Fibroblast of villous mesenchyme (primary cell): ENCODE measurements at places on chromosomes 5 and 9. TPM values are rescaled to one million over a fixed set of nuclear protein-coding genes. Genes with fewer than 3 reads are reported as not detected.
A peak's percentile ranks its signal among the peaks of the same experiment; 100 is the strongest.

GRCh38 chr5:69368458-69369339 lies 621 bp downstream of the AK6 start:
- DNase-seq: peak; percentile 58

ANKRD18A gene
- total RNA-seq: under 0.01 TPM in 1 of 2 replicates, not detected in the other

GRCh38 chr9:16514131-16514530 lies 356.3 kb downstream of the BNC2 start:
- DNase-seq: no peak

DNA sequence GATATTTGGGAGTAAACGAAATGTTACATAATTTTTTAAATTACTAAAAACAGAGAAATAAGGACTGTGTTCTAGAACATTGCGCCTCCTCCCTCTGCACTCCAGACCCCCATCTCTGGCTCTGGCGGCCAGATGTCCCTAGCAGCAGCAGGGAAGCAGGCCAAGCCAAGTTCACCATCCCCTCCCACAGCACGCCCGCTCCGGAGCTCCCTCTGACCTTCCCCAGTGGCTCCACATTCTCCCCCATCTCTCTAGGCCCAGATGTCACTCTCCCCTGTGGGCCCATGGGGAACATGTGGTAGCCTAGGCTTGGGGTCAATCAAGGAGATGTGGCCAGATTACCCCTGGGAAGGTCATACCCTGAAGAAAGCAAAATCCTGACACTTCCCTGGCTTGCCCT lies 6.3 kb upstream of the WNK2 start:
- peak; percentile 33 for DNase-seq

DNA sequence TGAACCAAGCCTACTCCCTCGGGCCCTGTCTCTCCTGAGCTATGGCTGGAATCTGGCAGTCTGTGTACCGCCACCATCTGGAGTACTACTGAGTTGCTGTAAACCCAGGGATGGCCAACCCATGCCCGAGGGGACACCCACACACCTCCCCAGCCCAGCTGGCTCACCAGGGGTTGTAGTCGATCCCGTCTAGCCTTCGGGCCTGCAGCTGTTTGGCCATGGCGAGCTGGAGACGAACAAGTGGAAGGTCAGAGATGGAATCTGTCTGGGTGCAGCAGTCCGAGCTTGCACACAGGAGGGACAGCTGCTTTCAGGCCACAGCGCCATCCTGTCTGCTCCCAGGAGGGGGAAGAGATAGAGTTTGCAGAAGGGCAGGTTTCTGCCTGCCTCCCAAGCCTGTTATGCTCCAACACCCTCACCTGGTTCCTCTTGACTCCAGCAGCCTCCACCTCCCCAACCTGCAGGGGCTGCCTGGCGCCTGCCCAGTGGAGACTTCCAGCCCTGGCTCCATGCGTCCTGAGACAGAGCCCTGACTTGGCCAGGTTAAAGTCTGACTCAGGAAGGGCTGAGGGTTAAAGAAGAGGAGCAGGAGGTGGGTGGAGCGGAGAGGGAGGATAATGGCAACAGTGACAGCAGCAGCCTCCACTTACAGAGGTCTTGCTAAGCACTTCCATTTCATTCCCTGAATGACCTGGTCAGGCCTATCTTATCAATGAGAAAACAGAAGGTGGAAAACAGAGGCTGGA lies 15.8 kb upstream of the SPOUT1 start:
- no peak for DNase-seq

CNTNAP3 gene
- 0.64 TPM in 1 of 2 replicates, not detected in the other for total RNA-seq

POU5F2 gene
- total RNA-seq: 1.3 and 2.2 TPM in 2 replicates

AUH gene
- total RNA-seq: 13.2 and 13.4 TPM in 2 replicates

GRIA1 gene
- 8.1 and 22.5 TPM in 2 replicates for total RNA-seq

TOPORS gene
- total RNA-seq: 25.1 and 44.5 TPM in 2 replicates

GRCh38 chr5:38551030-38552017 lies 5.1 kb downstream of the LIFR start:
- peak; percentile 69 for DNase-seq

- peak; percentile 90 for DNase-seq
These were observed 180.1 kb upstream of the ELL2 start for GRCh38 chr5:96141749-96142148.

GRCh38 chr9:4096121-4096520 lies 203.7 kb downstream of the GLIS3 start:
- peak; percentile 67 for DNase-seq

DNA sequence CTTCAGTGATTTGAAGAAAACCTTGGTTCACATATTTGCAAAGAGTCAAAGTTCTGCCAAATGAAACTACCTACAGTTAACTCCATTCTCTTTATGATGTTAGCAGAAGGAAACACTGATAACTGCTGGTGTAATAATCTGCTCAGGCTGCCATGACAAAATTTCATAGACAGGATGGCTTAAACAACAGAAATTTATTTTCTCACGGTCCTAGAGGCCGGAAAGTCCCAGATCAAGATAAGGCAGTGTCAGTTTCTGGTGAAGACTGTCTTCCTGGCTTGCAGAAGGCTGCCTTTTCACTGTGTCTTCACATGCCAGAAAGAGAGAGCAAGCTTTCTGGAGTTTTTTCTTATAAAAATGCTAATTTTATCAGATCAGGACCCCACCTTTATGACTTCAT lies 102.4 kb upstream of the PARP8 start:
- no peak for DNase-seq

DNA sequence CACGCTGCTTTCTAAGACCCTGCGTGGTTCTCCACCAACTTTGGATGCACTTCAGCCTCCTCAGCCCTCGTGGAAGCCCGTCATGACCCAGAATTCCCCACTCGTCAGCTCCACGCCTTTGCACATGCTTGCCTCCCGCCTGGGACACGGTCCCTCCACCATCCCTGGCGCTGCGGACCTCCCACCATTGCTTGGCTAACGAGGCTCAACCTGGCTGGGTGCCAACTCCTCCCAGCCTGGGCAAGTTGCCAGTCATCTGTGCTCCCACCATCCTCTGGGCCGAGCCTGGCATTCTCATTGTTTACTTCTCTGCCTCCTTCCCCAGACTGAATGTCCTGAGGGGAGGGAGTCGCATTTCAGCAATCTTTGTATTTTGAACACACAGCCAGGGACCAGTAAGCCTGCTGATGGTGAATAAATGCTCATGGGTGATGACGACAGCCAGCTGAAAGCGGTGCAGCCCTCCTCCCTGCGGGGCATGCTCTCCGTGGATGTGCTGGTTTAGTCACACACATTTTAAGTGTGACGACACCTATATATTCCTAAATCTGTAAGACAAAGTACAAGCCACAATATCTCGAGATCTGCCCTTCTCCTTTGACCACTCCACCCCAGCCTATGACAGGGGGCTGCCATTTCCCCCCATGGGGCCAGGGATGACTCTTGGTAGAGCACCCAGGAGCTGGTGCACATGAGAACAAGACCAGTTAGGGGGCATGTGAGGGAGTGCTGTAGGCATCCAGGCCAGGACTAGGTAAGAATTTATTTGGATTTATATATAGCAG lies 37.6 kb downstream of the ANKRD33B start:
- DNase-seq: peak; percentile 93

PCDHGA12 gene
- 15.5 and 18.7 TPM in 2 replicates for total RNA-seq

GRCh38 chr5:7925961-7926695 lies 57.2 kb downstream of the MTRR start:
- peak; percentile 41 for DNase-seq

GRCh38 chr5:34687269-34688011 lies 31.3 kb downstream of the RAI14 start:
- DNase-seq: peak; percentile 93

- DNase-seq: no peak
These were observed 40.8 kb downstream of the CSF1R start for GRCh38 chr5:150045549-150045948.

FBXL7 gene
- total RNA-seq: 10.6 and 11.2 TPM in 2 replicates

DPP7 gene
- 41.5 and 44.8 TPM in 2 replicates for total RNA-seq

DNA sequence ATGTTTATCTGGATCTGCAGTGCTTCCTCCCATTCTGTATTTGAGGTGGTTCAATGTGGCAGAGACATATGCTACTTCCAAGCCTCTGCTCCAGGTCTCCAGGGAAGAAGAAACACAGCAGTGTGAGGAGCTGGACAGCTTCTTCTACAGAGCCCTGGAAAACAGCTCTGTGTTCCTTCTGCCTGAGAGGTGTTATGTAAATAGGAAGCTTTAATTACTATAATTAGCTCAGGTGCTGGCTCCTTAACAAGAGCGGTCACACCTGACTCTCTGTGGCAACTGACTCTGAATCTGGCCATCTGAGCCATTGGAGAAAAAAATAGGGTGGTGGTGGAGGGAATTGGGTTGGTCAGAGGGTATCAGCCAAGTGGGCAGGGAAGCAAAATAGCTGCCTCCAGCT lies 332.4 kb upstream of the BRINP1 start:
- no peak for DNase-seq

EIF4E1B gene
- total RNA-seq: not detected in 2 replicates

DNA sequence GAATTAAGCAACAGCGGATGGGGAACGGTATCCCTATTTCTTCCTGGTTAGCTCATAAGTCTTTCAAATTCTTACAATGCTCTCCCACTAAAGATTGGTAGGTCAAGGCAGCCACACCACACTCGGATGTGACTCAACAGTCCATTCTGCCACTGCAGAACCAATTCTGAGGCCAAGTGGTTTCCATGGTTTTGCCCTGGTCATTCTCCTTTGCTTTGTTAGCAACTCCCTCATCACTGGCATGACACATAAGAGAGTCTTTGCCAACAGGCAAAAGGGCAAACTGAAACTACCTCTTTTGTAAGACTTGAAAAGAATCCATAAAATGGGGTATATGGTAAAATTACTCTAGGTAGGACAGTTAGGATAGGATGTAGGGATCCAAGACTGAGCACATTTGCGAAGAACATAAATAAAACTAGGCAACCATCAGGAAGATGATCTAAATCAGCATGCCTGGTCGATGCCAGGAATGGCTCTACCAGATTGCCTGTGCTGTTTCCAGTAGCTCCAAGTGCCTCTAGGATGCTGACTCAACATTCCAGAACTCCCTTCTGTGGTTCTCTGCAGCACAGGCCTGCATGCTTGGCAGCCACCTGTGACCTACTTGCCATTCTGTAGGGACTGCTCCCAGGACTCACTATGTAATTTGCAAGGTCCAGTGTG lies 105.4 kb downstream of the DCP2 start:
- peak; percentile 44 for DNase-seq

MACIR gene
- 12.9 and 31.5 TPM in 2 replicates for total RNA-seq

DND1 gene
- total RNA-seq: 0.32 TPM in 1 of 2 replicates, not detected in the other

- DNase-seq: no peak
These were observed 162.5 kb upstream of the TLE4 start for GRCh38 chr9:79409182-79409823.

CDX1 gene
- under 0.01 and 0.64 TPM in 2 replicates for total RNA-seq

PCDHGB5 gene
- total RNA-seq: 23.2 and 25.0 TPM in 2 replicates

ADGRV1 gene
- under 0.01 and 0.43 TPM in 2 replicates for total RNA-seq

DNA sequence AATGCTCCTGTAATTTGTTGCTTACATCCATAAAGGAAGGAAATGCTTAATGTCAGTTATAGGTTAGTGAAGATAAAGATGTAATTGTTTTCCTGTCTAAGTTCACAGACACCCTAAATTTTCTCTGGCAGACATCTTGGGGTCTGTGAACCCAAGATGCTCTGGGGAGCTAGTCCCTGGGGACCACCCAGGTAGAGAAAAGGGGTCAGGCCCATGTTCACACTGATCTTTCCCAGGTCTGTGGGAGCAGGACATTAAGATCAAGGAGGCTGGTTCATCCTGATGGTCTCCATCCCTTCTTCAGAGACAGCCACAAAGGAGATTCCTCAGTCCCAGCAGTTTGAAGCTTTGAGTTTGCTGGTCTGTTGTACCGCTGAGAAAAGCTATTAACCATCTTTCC lies 267.5 kb downstream of the ARHGAP26 start:
- DNase-seq: no peak

DNA sequence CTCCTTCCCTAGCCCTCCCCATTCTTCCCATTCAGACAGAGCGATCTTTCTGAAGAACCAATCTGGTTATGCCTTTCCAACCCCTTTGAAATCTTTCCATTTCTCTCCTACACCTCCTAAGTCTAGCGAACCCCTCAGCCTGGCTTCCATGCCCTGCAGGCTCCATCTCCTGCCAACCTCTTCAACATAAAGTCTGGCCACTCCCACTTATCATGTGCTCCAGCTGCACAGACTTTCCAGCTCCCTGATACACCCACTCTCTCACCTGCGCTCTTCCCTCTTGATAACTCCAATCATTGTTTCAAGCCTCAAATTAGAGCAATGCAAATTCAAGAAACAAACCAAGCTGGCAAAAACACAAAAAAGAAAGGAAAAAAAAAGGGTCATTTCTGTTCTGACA lies 3.8 kb upstream of the ORM1 start:
- DNase-seq: no peak

GRCh38 chr9:117304549-117304948 lies 110.3 kb downstream of the ASTN2 start:
- DNase-seq: no peak

- no peak for DNase-seq
These were observed 6.7 kb downstream of the ADAMTSL1 start for GRCh38 chr9:18480662-18481093.

DNA sequence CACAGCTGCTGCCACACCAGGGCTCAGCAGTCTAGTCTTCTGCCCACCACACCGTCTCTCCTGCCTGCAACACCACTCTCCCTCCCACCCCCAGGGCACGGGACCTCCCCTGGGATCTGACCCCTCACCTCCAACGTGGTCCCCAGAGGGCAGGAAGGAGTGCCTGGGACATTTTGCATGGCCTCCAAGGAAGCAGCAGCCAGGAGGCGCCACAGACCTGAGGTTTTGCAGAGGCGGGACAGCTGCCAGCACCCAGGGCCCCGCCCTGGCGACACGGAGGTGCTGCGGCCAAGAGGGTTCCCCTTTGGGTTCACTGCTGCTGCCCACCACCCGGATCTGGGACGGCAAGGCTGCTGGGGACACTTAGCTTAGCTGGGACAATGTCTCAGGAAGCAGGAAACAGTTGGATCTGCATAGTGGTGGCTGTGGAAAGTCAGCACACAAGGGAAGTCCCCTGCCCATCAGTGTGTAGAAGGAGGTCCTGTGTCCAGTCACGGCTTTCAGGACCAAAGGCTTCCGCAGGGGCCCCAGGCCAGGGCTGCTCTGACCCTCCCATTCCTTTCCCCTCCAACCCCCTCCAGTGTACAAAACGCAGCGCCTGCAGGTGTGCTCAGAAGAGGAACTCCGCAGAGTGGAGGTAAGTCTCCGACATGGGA lies 13.8 kb downstream of the PROP1 start:
- DNase-seq: no peak

GAS1 gene
- total RNA-seq: 29.3 and 136 TPM in 2 replicates

PGM5 gene
- total RNA-seq: 2.6 and 5.8 TPM in 2 replicates

DNA sequence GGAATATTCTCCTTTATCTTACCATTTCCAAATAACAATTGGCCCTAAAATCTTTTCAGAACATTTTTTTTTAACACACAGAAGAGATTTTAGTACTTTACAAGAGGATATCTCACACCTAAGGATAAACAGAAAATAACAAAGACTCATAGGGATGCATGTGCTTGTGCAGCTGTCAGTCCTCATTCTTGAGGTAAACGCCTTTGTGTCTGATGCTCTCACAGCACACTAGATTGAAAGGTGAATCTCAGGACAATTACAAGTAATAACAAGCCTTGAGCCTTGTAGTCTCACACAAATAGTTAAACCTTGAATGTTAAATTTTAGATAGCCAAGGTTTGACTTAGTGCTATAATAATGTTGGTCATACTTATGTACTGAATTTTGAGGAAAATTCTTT lies 439.2 kb downstream of the PTPRD start:
- no peak for DNase-seq

AFAP1L1 gene
- 10.8 and 11.9 TPM in 2 replicates for total RNA-seq
